Natural killer cell treated with Interleukin-12 subunit alpha and Interleukin-12 subunit beta and Interleukin-15 and Interleukin-18, amount 100 ng/mL, for 72 hours (primary cell): ENCODE measurements at places on chromosomes 3 and 15.

GRCh38 chr3:94441494-94441847 lies 378.6 kb downstream of the NSUN3 start:
- H3K36me3 ChIP-seq = peaks cover 6% of the 10 kb centered on the region
- no peak overlapping the region for H3K27ac ChIP-seq
- H3K27me3 ChIP-seq = no peaks in the 10 kb centered on the region
- DNase-seq = no peak
- no peaks in the 10 kb centered on the region for H3K4me1 ChIP-seq

DNA sequence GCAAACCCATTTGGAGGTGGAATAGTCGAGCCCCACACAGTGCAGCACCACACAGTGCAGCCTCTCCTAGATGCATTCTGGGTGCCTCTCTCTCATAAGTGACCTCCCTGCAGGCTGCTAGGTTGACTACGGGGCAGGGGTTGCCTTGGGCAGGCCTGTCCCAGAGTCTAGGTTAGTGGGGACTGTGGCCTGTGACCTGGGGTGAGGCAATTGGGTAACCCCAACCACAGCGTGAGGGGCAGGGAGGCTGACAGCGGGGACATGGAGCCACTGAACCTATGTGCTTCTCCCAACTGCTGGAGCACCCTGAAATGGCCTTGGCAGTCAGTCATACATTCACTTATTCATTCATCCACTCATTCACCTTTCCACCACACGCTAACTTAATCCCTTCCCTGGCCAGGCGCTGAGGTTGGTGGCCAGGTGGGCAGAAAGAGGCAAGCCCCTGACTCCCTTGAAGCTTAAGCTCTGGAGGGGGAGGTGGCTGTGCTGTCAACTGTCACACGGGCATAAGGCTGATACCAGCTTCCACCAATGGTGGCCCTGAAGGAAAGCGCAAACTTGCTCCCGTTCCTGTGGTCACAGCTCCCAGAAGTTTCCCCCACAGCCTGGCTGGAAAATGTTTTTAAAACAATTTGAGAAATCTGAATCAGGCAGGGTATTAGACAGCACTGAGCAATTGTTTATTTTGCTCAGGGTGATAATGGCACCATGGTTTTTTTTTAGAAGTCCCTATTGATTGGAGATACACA lies 46.2 kb downstream of the WNT7A start:
- no peaks in the 10 kb centered on the region for H3K36me3 ChIP-seq
- no peak for DNase-seq
- H3K4me3 ChIP-seq = no peak overlapping the region
- peaks cover 17% of the 10 kb centered on the region for H3K27me3 ChIP-seq
- H3K4me1 ChIP-seq = no peaks in the 10 kb centered on the region

DNA sequence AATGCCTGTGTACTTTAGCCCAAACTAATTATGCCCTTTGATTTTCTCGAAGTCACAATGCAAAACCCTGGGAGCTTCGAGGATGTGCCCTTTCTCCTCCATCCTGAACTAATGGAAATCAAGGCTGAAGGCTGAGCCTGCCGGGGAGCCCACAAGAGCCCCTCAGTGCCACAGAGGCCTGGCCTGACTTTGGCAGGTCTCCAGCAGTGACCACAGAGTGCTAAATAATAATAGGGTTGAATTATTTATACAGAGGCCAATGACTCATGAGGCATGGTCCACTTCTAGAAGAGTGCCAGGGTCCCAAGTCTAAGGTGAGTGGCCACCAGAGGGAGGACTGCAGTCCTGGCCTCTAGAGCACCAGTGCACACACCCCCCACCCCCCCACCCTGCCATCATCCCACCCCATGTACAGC lies 19.1 kb upstream of the GLCE start:
- no peak overlapping the region for H3K27ac ChIP-seq
- peaks cover 48% of the 10 kb centered on the region for H3K27me3 ChIP-seq
- no peak overlapping the region for H3K4me3 ChIP-seq
- no peaks in the 10 kb centered on the region for H3K4me1 ChIP-seq
- no peak for DNase-seq

- H3K27me3 ChIP-seq = no peaks in the 10 kb centered on the region
- DNase-seq = no peak
- H3K4me1 ChIP-seq = peaks cover 27% of the 10 kb centered on the region
Observed at GRCh38 chr3:190585805-190586630, 72.1 kb downstream of the IL1RAP start.
